ENCODE measurements at places on chromosomes 6 and 20.
A peak's percentile ranks its signal among the peaks of the same experiment; 100 is the strongest.

GRCh38 chr20:41352106-41352505, 11.5 kb downstream of the LPIN3 start:
- DNase-seq = no peak

DNA sequence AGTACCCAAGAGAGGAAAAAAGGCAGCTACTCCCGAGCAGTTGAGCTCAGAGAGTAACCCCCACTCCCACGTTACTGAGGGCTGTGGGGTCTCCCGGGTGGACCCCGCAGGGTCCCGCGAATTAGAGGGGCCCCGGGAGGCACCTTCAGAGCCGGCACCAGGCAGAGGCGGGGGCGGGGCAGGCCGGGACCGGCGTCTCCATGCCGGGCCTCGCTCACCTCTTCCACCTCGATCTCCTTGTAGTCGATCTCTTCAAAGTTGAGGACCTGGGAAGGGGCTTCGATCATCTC, 381 bp downstream of the MAP3K7 start:
- DNase-seq = peak; percentile 34

DNA sequence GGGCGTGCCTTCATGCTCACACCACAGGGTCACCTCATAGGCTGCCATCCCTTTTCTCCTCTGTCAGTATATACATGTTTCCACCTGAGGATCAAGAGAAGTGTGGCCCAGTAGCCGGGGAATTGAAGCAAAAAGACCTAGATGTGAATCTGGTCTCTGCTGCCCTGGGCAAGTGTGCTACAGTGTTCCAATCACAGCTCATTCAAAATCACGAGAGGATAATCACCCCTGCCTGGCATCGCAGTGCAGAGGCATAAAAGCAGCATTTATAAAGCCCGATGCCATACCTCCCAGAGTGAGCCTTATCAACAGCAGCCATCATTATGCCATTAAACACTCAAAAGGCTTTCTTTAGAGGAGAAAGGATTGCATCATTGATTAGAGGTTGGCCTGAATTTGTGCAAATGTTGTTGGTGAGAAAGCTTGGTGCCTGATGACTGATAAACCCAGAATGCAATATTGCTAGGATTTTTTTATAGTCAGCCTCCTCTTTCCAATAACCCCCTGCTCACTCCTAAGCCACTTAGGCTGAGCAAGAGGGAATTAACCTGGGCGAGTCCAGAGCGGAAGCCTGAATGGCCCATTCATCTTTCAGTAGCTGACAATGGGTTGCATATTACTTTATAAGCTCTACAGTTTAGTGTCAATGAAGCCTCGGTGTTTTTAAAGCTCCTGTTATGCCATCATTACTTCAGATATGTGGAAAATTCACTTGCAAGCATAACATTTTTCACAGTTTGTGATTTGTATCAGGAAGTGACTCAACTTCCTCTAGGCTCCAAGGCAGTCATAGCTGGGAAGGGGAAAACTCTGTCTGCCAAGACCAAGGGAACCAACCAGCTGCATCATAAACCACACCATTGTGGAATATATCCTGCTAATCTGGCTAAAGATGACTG, 92.5 kb upstream of the NXT1 start:
- no peak for DNase-seq

DNA sequence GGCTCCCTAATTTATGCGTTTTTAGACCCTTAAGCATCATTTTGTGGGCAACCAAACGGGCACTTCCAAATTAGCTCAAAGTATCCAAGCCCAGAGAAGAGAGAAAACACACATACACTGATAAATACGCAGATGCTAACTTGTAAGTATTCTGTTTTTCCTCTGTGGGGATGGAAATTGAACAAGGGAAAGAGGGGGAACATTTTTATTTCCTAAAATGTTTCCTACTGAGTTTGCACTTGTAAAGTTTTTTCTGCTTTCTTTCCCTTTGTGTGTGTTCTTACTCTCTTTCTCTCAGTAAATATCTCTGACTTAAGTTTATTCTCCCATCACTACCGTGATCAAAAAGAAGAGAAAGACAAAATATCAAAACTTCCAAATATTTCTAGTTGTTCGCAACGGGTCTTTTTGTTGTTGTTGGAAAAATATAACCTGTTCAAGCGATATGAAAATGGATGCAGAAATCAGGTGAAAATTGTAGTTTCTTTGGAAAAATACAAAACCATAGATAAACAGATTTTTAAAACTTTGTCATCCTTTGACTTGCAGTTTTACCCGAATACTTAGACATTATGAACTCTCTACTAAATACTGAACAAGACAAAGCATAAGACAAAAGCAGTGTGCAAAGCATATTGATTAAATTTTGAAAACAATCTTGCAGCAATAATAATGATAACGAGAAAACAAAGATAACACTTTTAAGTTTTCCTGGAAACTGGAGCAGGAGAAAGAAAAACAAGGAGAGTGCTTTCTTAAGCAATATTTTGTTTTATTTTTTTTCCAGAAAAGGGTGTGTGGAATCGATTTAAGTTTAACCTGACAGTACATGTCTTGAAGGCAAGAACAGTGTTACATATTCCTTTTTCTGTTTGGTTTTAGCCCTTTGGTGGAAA, 1.0 kb upstream of the NKX2-4 start:
- DNase-seq = no peak

DNA sequence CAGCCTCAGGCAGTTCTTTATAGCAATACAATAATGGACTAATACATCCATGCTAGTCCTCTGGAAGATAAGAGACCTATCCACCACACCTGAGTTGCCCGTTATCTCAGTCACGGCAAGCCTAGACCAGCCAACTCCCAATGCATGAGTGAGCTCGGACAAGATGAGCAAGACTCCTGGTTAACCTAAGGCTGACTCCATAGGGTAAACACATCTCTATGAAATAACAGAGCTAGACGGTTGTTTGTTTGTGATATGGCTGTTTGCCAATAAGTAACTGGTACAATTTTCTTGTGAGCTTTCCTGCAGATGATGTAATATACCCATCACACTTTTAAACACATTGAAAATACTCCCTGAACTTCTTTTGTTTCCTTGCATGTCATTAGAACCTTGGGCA, 70.6 kb upstream of the PHACTR1 start:
- no peak for DNase-seq

- DNase-seq = no peak
Measured at GRCh38 chr6:162630069-162630468, 97.5 kb downstream of the PRKN start.

- peak; percentile 19 for DNase-seq
Measured at GRCh38 chr6:15948930-15949900, 179.7 kb upstream of the MYLIP start.

GRCh38 chr6:131101911-131102680, 33.2 kb upstream of the AKAP7 start:
- no peak for DNase-seq

DNA sequence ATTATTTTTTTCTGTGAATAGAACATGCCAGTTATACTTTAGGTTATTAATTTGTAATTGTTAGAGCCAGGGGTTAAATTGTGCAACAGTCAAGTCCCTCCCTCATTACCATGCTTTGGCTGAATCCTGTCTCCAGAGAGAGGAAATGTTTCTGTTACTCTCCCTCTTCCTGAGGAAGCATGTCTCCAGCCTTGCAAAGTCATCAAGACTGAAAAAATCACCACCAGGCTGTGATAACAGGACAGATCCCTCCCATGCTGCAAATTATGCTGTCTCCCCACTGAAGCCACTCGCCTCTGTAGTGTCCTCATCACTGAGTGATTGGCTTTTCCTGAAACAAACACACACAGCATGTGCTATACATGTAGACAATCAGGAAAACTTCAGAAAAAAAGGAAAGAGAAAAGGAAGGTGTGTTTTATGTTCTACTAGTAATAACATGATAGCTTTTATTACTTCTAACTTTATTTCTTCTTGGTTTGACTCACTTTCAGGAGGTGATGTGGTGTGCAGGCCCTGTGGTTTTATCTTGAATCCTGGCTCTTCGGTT, 290.0 kb upstream of the JAG1 start:
- DNase-seq = peak; percentile 4

DNA sequence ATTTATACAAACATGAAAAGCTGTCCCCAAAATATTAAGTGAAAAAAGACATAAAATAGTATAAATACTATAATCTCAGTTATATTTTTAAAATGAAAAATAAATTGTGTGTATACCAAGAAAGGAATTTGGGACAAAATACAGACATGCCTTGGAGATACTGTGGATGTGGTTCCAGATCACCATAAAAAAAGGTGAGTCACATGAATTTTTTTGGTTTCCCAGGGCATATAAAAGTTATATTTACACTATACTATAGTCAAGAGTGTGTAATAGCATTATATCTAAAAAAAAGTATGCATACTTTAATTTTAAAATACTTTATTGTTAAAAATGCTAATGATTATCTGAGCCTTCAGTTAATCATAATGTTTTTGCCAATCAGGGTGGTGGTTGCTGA, 17.4 kb upstream of the SDHAF4 start:
- no peak for DNase-seq

- DNase-seq = no peak
Measured at GRCh38 chr6:37273690-37274089, 15.7 kb upstream of the TMEM217 start.

DNA sequence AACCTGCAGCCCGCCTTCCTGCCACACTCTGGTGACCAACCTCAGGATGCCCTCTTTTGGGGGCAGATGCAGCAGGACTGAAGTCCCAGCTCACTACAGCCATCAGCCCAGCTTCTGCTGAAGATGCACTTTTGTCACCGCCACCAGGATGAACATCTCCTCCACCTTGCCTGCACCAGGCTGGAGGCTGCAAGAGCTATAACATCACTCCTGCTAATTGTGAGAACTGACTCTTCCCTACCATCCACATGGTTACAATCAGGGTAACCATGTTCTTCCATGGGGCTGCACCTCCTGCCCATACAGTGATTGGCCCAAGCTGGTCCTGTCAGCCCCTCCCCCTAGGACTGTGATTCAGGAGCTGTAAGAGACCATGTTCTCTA, 2.0 kb upstream of the ACTL10 start:
- DNase-seq = no peak

GRCh38 chr6:90914312-90914711, 327.4 kb upstream of the MAP3K7 start:
- DNase-seq = no peak

GRCh38 chr20:46010491-46011391, 2.0 kb downstream of the MMP9 start:
- DNase-seq = no peak

DNA sequence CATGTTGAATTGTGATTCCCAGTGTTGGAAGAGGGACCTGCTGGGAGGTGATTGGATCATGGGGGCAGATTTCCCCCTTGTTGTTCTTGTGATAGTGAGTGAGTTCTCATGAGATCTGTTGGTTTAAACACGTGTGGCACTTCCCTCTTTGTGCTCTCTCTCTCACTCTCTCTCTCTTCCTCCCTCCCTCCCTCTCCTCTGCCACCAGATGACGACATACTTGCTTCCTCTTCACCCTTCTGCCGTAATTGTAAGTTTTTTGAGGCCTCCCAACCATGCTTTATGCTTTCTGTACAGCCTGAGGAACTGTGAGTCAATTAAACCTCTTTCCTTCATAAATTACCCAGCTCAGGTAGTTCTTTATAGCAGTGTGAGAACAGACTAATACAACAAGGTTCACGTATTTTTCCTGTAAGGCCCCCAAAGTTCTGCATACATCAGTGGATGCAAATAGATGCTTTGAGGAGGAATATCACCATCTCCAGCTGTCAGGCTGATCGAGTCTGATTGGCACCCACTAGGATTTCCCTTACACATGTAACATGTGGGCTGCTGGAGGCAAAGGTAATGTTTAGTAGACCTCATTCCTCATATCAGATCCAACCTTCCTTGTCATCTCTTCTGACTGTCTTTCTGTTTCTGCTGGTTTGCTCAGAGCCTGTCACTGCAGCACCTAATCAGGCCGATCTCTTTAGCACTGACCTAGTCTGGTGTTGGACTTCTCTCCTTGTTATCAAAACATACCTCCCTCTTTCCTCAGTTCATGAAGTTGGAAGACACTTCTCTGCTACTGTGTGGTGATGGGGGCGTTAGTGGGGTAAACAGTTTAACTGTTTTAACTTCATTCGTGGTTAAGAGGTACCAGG, 54.3 kb upstream of the BACH2 start:
- DNase-seq = peak; percentile 76

DNA sequence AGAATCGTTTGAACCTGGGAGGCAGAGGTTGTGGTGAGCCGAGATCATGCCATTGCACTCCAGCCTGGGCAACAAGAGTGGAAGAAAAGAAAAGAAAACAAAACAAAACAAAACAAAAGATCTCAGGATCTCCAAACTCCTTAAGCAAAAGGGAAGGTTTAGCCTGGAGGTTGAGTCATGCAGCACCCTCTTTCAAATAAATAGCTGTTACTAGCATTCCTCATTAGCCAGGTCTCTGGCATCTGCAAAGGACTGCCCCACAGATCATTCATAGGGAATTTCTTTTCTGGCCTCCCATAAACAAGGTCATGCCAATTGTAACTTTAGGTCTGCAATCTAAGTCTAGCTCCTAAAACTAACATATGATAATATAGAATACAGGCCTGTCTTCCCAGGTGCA, 37.2 kb downstream of the EDN1 start:
- no peak for DNase-seq

- DNase-seq = no peak
Measured at GRCh38 chr6:72350296-72350881, 271.5 kb upstream of the KCNQ5 start.

- DNase-seq = peak; percentile 60
Measured at GRCh38 chr20:41424011-41424410, 57.4 kb upstream of the EMILIN3 start.

DNA sequence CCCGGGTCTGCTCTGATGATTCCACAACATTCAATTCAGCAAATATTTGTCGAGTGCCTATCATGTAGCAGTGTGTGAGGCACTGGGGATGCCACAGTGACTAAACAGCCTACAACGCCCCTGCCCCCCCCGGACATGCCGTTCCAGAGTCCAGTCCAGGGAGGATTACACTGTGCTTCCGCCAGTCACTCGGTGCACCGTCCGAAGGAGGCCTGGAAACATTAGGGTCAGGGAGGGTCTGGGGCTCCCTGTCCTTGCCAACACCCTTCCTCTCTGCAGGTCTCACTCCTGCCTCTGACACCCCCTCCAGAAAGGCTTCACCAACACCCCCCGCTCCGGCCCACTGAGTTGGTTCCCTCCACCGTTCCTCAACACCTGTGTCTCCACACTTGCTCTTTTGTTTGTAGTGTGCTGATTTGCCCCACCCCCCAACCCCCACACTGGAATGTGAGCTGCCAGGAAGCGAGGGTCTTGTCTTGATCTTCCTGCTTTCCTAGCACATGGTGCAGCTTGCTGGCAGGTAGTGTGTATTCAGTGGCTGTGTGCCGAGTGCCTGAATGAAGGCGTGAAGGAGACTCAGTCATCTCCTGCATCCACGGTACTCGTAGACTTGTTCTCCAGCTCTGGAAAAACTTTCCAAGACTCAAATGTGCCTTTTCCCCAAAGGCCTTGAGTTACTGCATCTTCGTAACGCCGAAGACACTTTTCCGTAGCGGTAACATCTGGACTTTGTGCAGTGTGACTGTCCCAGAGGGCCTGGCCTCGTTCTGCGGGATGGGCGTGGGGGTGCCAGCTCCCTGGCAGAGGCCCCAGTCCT, 150.4 kb downstream of the ZDHHC14 start:
- DNase-seq = no peak

Measured in hematopoietic multipotent progenitor cell treated with erythropoietin and hydrocortisone succinate and interleukin-3 and kit ligand, for 6 days (in vitro differentiated cells).